ENCODE measurements at places on chromosomes 2 and 18.
A peak's percentile ranks its signal among the peaks of the same experiment; 100 is the strongest.

DNA sequence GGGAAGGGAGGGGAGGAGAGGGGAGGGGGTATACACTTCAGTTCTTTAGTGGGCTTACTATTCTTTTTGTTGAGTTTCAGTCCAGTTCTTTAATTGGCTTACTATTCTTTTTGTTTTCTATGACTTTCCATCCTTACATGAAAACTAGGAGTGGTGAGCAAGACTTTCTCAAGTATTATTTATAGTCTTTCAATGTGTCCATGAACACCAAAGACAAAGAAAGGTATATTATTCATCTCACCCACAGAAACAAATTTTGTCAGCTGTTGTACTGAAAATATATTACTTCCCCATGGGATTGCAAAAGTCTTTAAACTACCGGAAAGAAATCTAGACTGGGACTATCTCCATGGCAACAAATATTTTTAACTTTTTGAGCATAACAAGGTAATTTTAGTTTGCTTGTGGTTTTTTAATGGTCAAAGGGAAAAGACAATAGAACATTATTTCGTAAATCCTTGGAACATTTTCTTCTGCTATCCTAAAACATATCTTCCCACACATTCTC lies 17.6 kb downstream of the ADAM17 start:
- peak; percentile 17 for DNase-seq

DNA sequence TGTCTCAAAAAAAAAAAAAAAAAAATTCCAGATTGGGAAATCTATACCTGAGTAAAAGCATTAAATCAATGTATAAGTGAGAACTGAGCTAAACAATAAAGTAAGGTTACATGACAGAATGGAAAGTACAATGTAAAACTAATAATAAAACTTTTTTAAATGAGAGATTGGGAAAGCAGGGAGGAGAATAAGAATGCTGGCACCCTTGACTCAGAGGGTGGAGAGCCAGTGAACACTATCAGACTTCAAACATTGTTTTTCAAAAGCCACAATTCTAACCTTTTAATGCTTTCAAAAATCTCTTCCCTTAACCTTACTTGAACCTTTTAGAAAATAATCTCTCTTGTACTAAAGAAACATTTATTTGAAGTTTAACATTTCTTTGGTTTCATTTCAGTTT lies 63.5 kb downstream of the TBC1D8 start:
- no peak for DNase-seq

- DNase-seq: peak; percentile 33
Observed at GRCh38 chr2:206442833-206443734, at the start of gene ADAM23. Gene ADAM23, plus strand, starts transcription at chr2:206443532. Its CDS starts 335 bp downstream, at chr2:206443867.

GRCh38 chr18:63753676-63754075 lies 21.5 kb upstream of the SERPINB7 start:
- no peak for DNase-seq

DNA sequence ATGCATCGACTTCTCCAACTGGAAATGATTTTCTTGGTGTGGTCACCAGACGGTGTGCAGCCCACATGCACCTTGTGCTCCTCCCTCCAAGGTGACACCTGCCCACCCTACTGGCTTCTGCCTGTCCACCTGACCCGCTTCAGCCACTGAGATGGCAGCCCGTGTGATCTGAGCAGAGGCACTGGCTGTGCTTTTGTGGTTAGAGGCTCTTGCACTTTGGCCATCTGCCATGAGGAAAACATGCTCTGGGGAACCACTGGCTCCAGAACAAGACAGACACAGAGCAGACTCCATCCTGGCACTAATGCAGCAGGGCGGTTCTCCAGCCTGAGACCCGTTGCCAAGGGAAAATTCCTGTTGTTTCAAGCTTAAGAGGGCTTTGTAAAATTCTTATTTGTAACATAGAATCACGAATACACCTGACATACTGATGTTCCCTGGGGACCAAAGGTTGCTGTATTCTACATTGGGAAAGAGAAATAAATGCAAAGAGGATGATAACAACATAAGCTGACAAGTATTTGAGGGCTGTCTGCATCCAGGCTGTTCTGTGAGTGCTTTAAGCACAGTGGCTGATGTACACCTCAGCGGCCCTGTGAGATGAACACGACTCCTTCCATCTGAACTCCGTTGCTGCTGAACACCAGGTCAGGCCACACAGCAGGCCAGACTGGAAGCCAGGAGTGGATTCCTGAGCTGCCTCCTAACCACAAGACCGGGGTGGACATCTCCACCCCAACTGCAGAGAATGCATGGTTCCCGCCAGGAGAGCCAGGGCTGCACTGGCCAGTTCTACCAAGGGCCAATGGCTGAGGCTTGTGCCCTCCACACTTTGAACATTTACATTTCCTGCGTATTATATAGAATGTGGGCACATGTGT lies 820.4 kb downstream of the GALR1 start:
- no peak for DNase-seq

DNA sequence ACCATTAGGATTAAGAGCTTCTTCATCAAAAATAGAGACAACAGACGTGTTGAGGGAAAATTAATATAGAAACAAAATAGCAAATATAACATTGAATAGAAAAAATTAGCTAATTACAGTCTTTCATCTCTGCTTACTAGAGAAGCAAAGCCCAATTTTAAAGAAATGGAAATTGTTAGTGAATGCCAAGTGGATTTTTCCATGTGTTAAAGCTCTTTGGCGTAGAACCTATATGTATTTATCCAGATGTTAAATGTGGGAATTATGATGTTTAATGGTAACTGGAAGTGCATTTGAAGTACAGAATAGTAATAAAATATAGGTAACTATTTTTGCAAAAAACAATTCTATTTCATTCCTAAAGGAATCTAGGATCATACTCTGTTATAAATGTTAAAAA lies 212.0 kb upstream of the COL3A1 start:
- DNase-seq: no peak

GRCh38 chr2:236811062-236811656 lies 241.5 kb downstream of the ACKR3 start:
- DNase-seq: no peak

DNA sequence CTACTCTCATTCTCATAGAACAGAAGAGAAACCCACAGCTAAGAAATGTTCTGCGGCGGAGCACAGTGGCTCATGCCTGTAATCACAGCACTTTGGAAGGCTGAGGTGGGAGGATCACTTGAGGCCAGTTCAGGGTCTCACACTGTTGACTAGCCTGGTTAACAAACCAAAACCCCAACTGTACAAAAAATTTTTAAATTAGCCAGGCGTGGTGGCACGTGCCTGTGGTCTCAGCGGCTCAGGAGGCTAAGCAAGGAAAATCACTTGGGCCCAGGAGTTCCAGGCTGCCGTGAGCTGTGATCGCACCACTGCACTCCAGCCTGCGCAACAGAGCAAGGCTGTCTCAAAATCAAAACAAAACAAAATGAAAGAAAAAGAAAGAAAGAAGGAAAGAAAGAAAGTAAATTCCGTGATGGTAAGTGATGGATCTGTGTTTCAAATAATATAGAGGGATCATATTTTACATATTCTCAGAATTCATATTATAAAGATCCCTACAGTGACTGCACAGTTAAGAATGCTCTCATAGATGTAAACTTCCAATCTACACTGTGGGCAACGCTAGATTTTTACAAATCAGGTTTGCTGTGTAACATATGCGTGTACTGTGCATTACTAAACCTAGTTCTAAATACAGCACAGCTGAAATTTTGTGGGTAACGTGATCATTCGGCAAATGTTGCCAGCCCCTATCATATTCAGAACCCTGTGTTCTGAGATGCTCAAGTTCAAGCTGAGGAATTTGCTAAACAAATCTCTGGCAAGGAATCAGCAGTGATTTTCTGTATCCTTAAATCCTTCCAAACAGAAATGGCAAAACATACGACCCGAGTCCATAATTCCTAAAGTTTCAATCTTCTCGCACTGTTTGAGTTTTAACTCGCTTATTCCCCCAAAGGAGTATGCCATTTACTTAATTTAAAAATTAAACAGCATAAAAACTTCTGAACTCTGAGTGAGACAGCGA lies 1.2 kb upstream of the RAB12 start:
- peak; percentile 20 for DNase-seq

DNA sequence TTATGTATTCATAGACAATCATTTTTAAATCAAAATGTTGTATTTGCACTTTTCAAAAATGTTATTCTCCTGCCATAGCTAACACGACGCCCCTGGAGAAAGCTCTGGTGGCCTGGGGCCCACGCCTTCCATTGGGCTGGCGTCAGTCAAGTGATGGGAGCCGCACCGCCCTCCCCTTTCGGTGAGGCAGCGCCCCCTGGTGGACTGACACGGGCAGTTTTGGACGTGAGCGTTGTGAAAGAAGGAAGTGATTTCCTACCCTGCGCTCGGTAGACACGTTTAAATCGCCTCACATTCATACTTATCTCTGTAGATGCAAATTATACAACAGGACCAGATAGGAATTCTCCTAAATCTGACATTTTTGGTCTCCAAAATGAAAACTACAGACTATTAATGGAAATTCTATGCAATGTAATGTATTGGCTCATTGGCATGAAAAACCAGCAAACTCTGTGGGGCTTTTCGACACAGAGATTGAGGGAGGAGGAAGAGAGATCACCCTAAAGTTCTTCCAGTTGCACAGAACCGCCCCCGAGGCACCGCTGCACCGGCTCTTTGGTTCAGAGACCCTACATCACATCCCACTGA lies 326.2 kb upstream of the SOX11 start:
- no peak for DNase-seq

DNA sequence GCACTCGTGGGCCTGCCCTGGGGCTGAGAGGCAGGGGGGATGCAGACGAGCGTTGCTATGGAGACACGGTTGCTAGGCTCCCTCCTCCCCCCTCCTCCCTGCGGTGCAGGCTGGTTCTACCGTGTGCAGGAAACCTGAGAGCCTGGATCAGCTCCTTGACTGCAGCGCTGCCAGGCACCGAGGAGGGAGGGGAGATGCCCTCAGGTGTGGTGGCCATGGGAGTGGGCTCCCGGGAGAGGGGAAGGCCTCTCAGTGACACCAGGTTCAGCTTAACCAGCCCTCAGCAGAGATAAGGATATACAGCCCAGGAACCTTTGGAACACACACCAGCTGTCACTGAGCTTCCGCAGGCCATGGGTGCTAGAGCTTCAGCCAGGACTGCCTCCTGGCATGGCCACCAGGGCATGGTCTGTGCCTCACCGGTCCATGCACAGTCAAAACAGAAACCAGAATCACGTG lies 124.4 kb upstream of the PXDN start:
- DNase-seq: no peak

DNA sequence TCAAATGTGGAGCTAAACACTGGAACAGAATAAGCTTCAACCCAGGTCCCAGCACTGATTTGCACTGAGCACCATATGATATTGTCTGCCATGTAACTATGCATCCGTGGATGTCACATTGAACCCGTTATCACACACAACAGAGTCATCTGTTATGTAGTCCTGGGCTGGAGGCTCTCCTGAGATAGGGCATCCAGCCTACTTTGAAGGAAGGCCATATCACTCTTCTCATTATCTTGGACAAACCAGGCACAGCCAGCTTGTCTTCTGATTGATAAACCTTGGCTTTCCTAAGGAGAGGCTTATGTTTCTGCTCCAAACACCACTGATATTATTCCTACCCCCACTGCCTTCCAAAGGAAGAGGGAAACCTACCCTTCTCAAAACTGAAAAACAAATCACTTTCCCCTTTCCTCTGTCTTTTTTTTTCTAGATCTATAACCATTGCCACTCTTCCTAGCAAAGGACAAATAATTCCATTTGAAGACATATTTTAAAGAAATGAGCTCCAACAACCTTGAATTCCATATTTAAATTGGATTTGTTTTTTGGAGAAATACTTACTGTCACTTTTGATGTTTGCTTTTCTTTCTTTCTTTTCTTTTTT lies 16.4 kb downstream of the RSAD2 start:
- DNase-seq: no peak

Measured in EL (cell line).